ENCODE measurements at places on chromosomes 11 and 22.

GRCh38 chr11:94147433-94147845 lies 18.8 kb downstream of the PANX1 start:
- DNase-seq: peak; percentile 11

DNA sequence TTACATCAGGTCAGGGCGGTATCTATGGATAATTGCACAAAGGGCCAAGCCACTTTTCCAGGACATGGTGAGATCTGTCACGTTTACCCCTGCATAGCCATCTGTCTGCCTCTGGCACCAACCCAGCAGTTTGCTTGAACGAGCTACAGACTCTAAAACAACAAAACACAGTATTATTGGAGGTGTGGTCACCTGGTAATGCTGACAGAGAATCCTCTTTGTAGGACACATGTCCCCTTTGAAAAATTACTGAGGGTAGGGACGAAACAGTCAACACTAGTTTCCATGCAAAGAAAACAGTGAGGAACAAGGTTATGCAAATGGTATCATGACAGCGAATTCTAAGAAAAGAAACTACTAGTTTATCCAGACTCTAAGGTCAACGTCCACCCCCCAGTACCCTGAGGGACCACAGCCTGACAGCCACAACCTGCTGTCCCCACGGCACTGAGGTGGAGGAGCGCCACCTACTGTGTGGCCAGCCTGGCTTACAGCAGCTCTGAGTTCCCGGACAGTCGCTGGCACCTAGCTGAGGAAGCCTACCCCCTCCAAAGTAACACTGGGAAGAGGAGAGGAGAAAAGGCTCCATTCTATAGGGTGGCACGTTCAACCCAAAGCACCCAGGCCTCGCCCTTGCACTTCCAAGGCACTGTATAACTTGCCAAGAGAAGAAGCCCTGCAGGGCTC lies 117.4 kb upstream of the BID start:
- no peak for DNase-seq

- no peak for DNase-seq
These were observed 67.5 kb downstream of the GAB2 start for GRCh38 chr11:78350091-78350645.

DNA sequence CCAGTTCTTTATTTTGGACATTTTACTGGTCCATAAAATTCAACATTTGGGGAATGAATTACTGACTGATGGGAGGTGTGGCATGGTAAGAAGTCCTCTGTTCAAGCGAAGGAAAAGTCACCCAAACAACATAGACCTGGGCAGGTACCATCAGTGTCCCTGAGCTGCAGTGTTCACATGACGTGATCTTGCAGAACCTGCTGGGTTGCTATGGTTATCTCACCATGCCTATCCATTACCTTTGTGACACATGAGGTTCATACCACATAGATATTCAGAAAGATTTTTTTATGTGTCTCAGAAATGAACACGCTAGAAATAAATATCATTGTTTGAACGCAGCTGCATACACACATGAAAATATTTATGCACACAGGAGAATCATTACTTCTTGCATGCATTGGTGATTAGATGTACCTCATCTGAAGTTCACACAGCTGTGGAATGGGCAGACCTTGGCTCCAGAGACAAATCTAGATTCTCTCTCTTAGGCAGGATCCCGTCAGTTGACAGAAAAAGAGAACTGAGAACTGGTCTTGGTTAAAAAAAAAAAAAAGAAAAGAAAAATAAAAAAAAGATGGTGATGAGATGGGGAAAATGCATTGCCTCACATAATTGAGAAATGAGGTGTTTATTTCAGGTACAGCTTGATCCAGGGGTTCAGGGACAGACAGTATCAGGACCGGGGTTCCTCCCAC lies 21.4 kb upstream of the RCN1 start:
- DNase-seq: no peak

DNA sequence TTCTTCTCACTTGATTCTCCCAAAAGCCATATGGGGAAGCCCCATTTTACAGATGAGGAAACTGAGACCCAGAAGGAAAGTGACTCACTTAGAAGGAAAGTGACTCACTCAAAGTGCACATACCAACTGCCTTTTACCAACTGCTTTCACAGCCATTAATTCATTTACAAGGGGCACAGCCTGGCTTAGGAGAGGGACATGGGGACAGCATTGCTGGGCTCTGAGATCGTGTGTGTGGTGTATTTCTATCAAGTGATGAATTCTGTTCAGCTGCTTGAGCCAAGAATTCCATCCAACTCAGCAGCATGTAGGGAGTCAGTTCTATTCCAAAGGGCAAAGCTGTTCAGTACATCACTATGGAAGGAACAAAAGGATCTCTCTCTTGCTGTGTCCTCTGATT lies 23.5 kb upstream of the PAK1 start:
- no peak for DNase-seq

DNA sequence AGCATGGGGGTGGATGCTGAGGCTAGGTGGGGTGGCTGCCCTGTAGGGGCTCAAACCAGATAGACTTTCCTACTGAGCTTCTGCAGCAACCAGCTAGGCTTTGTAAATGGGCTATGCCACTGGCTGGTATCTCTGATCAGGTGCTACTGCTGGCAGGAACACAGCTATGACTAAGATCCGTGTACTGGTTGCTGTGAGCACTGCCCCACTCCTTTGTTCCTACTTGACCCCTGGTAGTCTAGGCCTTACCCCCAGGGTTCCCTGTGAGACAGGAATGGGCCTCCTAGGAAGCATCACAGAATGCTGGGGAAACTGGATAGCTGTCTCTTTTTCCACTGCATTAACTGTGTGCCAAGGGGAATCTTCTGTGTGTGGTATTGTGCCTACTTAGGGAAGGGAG lies 58.4 kb upstream of the GAB2 start:
- no peak for DNase-seq

DNA sequence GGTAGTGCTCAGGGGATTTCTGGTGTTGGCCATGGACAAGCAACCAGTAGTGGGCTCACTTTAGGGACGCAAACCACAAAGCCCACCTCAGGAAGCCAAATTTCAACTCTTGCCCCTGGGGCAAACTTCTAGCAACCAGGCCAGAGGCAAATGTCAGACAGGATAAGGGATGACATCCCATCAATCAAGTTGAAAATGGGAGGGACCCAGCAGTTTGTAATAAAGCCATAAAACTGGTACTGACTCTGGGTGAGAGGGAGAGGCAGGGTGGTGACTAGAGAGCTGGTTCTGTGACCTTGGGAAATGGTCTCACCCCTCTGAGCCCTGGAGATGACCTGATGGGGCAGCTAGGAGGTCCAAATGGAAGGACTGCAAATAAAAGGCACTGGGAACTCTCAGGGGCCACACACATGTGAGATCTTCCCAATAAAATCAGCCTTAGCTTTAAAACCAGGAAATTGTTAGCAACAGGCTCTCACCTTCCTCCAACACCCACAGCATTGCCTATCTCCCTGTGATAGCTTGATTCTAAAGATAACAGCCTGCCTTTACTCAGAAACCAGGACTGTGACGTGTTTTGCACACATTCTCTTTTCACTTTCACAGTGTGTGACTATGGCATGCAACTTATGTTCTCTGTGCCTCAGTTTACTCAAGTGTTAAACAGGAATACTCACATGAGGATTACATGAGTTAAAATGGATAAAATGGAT lies 6.4 kb upstream of the TBC1D10A start:
- DNase-seq: no peak

DNA sequence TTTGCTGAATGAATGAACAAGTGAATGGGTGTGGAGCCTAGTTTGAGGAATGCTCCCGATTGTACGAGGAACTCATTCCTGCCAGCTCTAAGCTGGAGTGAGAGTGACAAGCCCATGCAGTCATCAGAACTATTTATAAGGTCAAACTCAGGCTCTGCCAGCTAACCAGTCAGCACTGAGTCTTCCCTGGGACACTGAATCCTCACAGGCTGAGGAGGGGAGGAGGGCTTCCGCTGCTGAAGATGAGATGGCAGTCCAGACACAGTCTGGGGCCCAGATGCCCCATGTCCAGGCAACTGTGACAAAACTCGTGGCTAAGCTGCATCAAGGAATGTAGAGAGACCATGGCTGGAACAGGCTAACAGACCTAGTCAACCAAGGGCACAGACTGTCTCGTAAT lies 4.0 kb downstream of the LRP4 start:
- no peak for DNase-seq

DNA sequence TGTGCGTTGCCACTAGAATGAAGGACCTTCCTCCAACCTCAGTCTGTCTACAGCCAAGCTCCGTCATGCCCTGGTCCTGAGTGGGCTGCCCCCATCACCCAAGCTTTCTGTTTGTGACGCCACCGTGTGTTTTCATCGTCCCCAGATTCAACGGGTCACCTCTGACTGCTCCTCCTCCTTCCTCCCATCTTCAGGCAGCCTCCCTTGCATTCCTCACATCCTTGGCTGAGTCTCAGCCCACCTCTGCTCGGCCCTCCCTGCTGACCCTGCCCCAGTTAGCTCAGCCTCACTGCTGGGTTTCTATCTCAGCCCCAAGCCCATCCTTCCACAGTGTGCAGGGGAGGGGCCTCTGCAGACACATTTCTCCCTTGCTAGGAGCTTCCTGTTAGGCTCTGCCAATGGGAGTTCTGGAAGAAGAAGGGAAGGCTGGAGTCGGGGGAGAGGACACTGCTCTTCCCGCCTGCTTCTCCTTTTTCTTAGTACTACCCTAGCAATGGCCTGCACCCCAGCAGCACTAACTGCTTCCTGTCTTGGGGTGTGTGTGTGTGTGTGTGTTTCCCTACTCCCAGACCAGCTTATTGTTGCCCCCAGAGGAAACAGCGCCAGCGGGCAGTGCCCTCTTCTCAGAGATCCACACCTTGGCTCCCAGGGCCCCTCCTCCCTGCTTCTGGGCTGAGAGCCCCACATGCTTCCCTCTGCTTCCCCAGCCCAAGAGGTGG lies 5.2 kb downstream of the IFT27 start:
- DNase-seq: no peak

GRCh38 chr11:74791333-74792100 lies 42.9 kb downstream of the RNF169 start:
- no peak for DNase-seq

DNA sequence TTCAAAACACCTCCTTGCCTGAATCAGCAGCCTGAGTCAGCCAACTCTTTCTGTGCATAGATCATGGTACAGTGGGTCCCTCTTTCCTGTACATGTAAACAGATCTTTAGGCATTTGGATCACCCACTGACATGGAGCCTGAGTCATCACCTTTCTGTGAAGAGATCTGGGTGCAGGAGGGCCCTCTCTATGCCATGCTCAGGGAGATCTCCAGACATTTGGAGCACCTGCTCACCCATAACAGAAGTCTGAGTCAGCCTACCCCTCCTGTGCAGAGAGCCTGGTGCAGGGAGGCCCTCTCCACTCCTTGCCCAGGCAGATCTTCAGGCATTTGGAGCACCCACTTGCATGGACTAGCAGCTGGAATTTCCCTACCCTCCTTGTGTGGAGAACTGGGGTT lies 56.2 kb upstream of the GLYAT start:
- no peak for DNase-seq

GRCh38 chr22:33772745-33773144 lies 147.5 kb downstream of the LARGE1 start:
- no peak for DNase-seq

DNA sequence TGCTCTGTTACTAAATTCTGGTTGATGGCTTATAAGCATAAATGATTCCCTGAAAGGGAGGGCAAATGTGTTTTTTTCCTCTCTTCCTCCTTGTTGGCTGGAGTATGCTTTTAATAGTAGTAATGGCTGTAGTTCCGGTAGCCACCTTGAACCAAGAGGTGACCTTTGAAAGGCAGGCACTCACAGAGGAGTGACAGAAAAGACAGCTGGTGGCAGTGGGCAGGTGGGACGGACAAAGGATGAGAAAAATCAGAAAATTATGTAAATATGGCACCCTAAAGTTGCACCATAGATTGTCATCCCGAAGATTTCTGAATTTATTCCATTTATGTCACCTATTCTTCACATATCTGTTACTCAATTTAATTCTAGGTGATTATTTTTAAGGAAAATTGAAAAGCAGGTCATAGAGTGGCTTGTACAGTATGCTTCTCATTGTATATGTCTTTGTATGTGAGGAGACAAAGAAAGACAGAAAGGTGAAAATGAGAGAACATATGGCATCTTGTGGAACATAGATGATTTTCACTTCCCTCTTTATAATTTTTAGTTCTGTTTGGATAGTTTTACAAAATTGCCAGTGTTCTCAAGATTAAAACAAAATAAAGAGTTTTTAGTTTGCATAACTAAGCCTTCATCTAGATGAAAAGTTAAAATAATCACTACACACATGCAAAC lies 17.0 kb downstream of the CASP12 start:
- DNase-seq: no peak

- DNase-seq: no peak
These were observed 68.8 kb downstream of the RTL6 start for GRCh38 chr22:44428941-44429830.

GRCh38 chr11:10441091-10441490 lies 14.0 kb upstream of the AMPD3 start:
- DNase-seq: no peak

GRCh38 chr11:118912742-118913410 lies 12.8 kb downstream of the BCL9L start:
- peak; percentile 41 for DNase-seq

GRCh38 chr11:118922745-118923627 lies 2.7 kb downstream of the BCL9L start:
- DNase-seq: no peak

DNA sequence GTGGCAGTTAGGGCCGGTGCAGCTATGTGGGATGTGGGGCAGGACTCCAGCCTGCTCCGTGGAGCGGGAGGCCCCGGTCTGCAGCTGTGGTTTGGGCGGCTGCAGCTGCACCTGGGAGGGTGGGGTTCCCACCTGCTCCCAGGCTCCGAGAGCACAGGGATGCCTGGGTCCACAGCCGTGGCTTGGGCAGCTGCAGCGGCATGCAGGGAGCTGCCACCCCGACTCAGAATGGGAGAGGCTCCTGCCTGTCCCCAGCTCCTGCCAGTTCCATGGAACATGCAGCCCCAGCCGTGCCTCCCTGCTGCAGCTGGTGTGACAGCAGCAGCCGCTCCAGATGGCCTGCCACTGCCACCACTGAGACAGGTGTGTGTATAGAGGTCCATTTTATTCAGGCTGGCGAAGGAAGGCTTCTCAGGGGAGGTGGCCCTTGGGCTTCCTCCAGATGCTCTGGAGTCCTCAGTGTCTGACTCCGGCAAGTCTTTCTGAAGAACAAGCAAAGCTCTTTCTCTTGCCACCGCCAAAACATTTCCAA lies 21.8 kb upstream of the UPK3A start:
- DNase-seq: no peak

GRCh38 chr11:36162006-36162882 lies 127.0 kb downstream of the COMMD9 start:
- no peak for DNase-seq

DNA sequence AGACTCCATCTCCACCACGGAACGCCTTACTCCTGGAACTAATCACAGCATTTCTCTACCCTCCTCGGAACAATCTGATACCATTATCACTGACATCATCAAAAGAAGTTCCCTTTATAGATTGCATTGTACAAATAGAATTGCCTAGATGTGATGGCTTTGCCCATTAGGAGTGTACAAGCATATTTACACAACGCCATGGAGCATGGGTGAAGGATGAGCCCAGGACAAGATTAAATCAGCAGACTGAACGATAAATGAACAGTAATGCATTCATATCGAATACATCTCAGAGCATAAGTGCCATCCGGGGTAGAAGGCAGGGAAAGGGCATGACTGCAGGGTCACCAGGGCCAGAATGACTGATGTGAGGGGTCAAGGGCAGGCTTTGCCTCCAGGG lies 57.3 kb downstream of the KIRREL3 start:
- no peak for DNase-seq
